Left renal cortex interstitium (tissue), 4 donors: ENCODE measurements at places on chromosomes 5 and 9. TPM values are rescaled to one million over a fixed set of nuclear protein-coding genes. Genes with fewer than 3 reads are reported as not detected.

DNA sequence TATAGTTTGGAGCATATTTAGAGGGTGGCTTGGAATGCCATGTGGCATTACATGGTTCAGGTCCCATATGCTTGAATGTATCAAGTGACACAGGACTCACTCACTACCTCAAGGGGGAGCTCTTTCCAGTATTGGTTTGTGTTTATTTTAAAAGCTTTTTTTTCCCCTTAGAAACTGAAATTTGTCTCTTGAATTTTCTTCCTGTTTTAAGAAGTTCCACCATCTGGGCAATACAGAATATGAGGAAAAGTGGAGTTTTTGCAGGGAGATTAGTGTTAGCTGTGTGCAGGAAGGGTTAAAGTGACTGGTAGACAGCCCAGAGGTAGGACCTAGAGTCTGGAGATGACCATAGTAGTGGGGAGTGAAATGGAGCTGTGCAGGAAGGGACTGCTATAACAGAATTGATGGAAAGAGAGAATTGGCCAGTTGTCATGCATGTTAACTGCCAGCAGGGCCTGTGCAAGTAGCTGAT, 36.6 kb downstream of the CTNNA1 start:
- no peak for DNase-seq

DNA sequence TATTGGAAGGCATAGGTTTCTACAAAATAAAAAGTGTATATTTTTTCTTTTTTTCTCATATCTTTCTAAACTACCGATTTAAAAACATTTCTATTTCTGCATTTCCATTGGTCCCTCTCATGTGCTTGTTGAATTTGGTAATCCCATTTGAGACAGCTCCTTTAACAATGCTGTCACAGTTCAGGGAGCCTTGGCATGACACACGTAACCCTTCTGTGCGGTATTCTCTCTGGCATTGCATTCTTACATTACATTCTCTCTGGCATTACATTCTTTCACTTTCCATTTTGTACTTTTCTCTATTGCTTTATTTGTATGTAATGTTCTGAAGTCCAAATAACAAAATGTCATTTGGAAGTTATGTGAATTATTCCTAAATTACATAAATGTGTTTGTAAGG, 150.7 kb upstream of the RASGRF2 start:
- DNase-seq: no peak

DNA sequence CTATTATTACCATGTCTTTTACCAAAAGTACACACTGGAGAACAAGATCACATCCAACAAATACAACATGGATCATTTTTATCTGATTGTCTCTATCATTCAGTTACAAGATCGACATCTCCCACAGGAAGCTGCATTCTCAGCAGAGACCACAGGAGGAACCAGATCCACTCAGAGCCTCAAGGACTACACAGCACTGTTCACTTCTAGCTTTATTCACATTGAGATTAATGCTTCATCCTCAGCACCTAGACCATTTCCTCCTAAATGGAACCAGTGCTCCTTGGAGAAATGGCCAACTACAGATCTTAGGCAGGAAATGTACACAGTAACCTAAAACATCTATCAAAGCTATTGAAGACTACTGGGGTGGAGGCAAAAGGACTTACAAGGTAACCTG, 13.3 kb upstream of the C5orf15 start:
- DNase-seq: no peak

DNA sequence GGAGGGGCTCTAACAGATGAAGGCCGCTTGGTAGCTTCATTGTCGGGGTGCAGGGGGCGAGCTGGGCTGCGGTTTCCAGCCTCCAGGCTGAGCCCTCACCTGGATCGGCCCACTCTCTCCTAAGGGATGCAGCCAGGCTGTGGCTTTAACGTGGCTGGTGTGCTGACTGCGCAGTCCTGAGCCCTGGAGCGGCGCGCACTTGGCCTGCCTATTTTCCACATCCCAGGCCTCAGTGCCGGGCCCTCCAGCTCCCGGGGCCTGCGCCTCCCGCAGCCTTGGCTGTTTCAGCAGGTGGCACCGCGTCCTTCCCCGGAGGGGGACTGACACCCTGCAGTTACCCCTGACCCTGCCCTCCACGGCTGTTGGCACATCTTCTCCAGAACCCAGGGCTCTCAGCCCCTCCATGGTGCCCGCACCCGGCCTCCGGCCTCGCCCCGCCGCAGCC, 1.4 kb downstream of the RNU6ATAC start:
- DNase-seq: no peak

DNA sequence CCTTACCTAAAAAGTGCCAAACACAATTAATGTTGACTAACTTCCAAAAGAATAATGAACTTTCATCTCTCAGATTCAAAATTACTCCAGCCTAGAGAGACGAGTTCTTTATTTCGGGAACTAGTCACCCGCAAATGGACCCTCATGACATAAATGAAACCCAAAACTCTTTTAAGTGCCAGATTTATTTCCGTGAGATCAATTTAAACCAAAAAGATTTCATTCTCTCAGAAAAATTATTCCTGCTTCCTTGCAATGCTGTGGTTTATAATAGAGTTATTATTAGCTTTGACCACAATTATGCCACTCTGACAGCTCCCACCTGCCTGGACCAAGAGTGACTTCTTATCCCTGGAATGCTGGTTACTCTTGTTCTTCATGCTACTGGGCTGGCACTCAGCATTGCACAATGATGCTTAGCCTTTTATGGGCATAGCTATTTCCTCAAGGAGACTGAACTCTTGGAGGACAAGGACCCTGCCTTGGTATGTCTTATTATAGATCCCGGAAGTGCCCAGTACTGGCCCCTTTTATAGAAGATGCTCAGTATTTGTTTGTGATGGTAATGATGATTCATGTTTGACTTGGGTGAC, 183.5 kb downstream of the SNX18 start:
- no peak for DNase-seq

GRCh38 chr5:135466178-135467050, 14.3 kb upstream of the TIFAB start:
- no peak for DNase-seq

GRCh38 chr5:128695791-128696530, 157.9 kb upstream of the FBN2 start:
- no peak for DNase-seq

GRCh38 chr5:179311091-179311470, 34.2 kb downstream of the ADAMTS2 start:
- no peak for DNase-seq

- no peak for DNase-seq
These were observed 20.9 kb upstream of the RFK start for GRCh38 chr9:76415154-76415553.

DNA sequence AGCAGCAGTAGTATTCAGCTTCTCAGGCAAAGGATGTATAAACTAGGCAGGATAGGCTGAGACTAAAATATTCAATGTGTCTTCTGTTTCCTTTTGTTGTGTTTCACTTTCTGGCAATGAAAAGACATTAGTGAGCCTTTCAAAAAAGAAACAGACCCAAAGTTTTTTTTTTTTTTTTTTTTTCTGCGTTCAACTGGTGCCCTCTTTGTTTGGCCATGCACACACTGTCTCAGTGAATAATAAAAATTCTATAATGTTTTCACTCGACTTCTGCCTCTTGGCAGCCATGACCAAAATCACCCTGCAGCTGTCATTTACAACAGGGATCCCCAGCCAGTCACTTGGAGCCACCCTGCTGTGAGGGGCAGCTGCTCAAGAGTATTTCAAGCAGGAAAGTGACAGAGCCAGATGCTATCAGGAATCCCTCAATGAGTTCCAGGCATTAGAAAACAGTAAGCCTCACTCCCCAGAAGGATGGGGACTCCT, 44.0 kb upstream of the MAN2A1 start:
- no peak for DNase-seq

- no peak for DNase-seq
These were observed 27.4 kb upstream of the TXN start for GRCh38 chr9:110283751-110284150.

DNA sequence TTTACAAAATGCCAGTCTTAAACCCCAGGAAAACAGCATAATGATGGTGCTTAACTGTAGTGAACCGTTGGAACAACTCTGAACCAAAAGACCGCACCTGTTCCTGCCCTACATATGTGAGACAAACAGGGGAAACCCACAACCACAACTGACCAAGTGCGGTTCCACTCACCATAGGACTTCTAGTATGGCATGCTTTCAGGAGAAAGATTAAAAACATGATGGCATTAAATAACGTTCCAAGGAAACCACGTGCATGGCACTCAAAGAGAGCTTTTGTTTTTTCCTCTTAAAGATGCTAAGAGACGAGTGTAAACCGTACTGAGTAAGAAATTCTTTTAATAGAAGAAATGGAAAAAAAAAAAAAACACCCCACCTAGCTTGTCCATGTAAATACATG, 119.8 kb downstream of the SSBP2 start:
- no peak for DNase-seq

Gene FRRS1L
- polyA plus RNA-seq: 2.9 TPM

Gene OSTF1
- polyA plus RNA-seq: 30.1 TPM

Gene LMAN2
- polyA plus RNA-seq: 123 TPM

Gene C5orf52
- polyA plus RNA-seq: not detected

Gene GFPT2
- 5.8 TPM for polyA plus RNA-seq

Gene C9orf50
- 0.75 TPM for polyA plus RNA-seq

Gene RNF38
- polyA plus RNA-seq: 44.3 TPM

Gene FPGS
- polyA plus RNA-seq: 52.8 TPM

Gene IL4
- not detected for polyA plus RNA-seq
